H1 (cell line): ENCODE measurements at places on chromosomes 2 and 18.

- H3K4me1 ChIP-seq: no peaks in the 10 kb centered on the region; the same call in 1 of the 2 replicates
- H3K36me3 ChIP-seq: no peaks in the 10 kb centered on the region
- no peaks in the 10 kb centered on the region for H3K27me3 ChIP-seq
Observed at GRCh38 chr2:95054016-95054415, 28.5 kb downstream of the MAL start.

- H3K4me1 ChIP-seq: 0 out of 2 replicates have a peak, but pooled peaks cover 6% of the 10 kb centered on the region
- H3K27ac ChIP-seq: no peak overlapping the region
- H3K36me3 ChIP-seq: no peaks in the 10 kb centered on the region
- H3K4me3 ChIP-seq: no peak overlapping the region
- no peak for DNase-seq
Observed at GRCh38 chr2:71600555-71600954, 147.2 kb downstream of the DYSF start.

DNA sequence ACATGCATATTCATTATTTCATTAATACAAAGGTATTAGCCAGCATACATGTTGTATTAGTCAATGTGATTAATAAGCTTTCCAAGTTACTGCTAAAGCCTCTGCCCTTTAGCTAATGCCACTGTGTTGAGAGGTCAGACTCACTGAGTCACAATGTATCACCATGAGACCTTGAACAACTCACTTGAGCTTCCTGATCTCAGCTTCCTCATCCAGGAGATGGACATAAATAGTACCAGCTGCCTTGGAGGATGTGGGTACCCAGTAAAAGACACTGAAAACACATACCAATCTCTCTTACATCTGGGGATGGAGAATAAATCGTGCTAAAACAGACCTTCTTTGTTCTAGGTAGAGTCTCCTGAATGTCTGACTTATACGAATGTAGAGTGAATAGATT is 224.6 kb downstream of the EPHA4 start:
- H3K4me3 ChIP-seq: no peak overlapping the region
- H3K27me3 ChIP-seq: no peaks in the 10 kb centered on the region
- H3K4me1 ChIP-seq: no peaks in the 10 kb centered on the region
- DNase-seq: no peak
- H3K27ac ChIP-seq: no peak overlapping the region
- H3K36me3 ChIP-seq: no peaks in the 10 kb centered on the region

- no peaks in the 10 kb centered on the region for H3K27me3 ChIP-seq
- H3K36me3 ChIP-seq: no peaks in the 10 kb centered on the region
- no peak overlapping the region for H3K27ac ChIP-seq
Observed at GRCh38 chr18:27695503-27695902, 481.4 kb downstream of the CDH2 start.

DNA sequence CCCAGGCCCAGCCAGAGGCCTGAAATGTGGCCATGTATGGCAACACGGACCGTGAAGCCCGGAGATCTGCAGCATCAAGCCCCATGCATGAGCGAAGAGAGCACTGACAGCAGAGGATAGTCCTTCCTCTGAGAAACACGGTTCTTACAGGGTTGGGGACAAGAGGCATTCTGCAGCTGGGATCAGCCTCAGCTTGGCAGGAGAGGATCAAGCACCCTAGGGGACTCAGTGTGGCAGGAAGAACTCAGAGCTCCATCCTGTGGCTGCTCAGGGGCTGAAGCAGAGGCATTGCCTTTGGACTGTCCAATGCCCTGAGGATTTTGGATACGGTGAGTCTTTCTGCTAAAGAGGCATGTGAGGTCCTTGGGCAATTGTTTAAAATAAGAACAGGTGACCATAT is 368.7 kb downstream of the ZNF516 start:
- peak; percentile 17 for DNase-seq
- H3K27ac ChIP-seq: no peak overlapping the region
- H3K4me1 ChIP-seq: no peaks in the 10 kb centered on the region
- no peak overlapping the region for H3K4me3 ChIP-seq
- H3K27me3 ChIP-seq: no peaks in the 10 kb centered on the region

DNA sequence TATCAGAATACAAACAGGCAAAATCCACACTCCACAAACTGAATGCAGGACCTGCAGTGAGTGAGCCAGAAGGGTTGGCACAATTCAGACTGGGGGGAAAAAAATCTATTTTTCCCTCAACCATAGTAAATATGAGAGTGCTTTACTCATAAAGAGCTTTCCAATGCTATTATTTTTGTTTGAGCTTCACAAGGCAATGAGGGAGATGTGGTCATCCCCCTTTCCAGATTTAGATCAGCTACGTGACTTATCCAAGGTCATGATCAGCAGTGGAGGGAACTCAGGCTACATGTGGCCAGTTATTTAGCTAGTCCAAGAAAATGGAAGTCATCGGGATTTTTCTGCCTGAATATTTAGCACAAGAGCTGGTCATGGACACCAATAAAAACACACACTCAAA is 120.4 kb upstream of the KLF7 start:
- H3K4me3 ChIP-seq: no peak overlapping the region
- H3K36me3 ChIP-seq: no peaks in the 10 kb centered on the region
- no peak overlapping the region for H3K27ac ChIP-seq
- DNase-seq: no peak

DNA sequence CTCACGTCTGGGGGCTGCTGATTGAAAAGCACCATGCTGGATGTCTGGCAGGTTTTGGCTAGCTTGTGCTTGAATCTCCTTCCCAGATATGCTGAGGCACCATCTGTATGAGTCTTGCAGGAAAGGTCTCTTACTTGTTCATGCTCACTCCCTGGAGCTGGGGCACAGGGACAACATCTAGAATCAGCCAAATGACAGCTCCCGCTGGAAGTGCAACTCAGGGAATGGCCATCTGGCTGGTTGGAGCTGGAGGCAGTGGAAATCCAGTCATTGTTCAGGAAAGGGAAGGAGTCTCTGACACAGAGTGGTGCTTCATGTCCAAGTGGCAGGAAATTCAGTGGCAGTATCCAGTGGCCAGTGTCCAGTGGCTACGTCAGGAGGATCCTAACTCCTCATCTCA is 9.7 kb downstream of the CCDC68 start:
- H3K4me3 ChIP-seq: no peak overlapping the region
- no peaks in the 10 kb centered on the region for H3K4me1 ChIP-seq
- no peaks in the 10 kb centered on the region for H3K27me3 ChIP-seq
- no peak for DNase-seq

DNA sequence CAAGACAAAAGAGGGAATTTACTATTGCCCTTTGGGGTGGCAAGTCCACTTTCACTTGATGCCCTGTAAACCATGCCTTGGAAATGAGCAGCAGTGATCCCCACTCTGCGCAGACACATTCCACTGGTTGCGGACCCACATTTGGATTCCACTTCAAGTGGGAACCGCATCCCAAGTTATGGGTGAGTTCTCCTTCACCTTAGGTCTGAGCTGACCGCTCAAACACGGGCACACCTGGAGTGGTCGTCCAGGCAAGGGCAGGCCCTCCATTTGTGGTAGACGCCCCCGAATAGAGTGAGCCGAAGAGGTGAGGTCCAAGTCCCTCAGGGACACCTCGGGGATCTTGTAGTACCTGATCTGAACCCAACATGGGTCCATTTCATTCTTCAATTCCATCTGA is 9.8 kb upstream of the AGXT start:
- no peaks in the 10 kb centered on the region for H3K36me3 ChIP-seq
- no peak overlapping the region for H3K4me3 ChIP-seq
- no peak overlapping the region for H3K27ac ChIP-seq
- DNase-seq: no peak
- H3K4me1 ChIP-seq: no peaks in the 10 kb centered on the region

- no peak for DNase-seq
- peaks cover 8% of the 10 kb centered on the region for H3K27me3 ChIP-seq
- H3K4me3 ChIP-seq: no peak overlapping the region
- H3K36me3 ChIP-seq: no peaks in the 10 kb centered on the region
- H3K4me1 ChIP-seq: peaks cover 5% of the 10 kb centered on the region
Observed at GRCh38 chr2:174011796-174012195, 46.6 kb upstream of the SP3 start.

- H3K4me3 ChIP-seq: no peak overlapping the region
- no peaks in the 10 kb centered on the region for H3K27me3 ChIP-seq
- DNase-seq: no peak
- H3K36me3 ChIP-seq: no peaks in the 10 kb centered on the region
- H3K27ac ChIP-seq: no peak overlapping the region
Observed at GRCh38 chr2:179377296-179377695, 112.7 kb upstream of the SESTD1 start.
